Progenitor cell of endocrine pancreas (in vitro differentiated cells): ENCODE measurements at places on chromosomes 7 and 10. TPM values are rescaled to one million over a fixed set of nuclear protein-coding genes. Genes with fewer than 3 reads are reported as not detected.

Gene TMEM270
- total RNA-seq, result not detected in 2 replicates

Gene FBXO24
- total RNA-seq, result 0.41 and 1.2 TPM in 2 replicates

Gene AGBL3
- 7.7 and 8.8 TPM in 2 replicates for total RNA-seq

Gene SVOPL
- total RNA-seq, result 1.4 TPM in 2 replicates

Gene FOXI2
- total RNA-seq, result 1.7 and 4.7 TPM in 2 replicates

DNA sequence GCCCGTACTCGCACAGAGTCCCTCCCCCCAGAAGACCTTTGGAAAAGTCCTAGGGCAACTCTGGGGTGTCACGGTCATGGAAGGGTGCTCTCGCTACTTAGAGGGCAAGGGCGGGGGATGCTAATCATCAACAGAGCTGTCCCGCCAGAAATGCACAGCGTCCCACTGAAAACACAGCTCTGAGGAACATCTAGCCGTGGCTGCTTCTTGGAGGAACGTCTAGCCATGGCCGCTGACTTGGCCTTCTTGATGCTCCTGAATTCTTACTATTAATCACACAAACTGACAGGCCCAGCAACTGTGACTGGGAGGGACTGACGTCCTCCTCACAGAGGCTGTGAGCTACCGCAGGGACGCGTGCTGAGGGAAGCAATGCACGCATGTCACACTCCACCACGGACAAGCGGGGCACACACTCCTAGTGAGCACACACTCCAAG lies 1.7 kb downstream of the TUBGCP2 start:
- peaks cover 8% of the 10 kb centered on the region for H3K4me1 ChIP-seq
- H3K27ac ChIP-seq, result no peak overlapping the region
- DNase-seq, result no peak
- peaks cover 3% of the 10 kb centered on the region for H3K36me3 ChIP-seq
- H3K4me3 ChIP-seq, result peak overlapping the region; percentile 55
